ENCODE measurements at places on chromosomes 3 and 15.

DNA sequence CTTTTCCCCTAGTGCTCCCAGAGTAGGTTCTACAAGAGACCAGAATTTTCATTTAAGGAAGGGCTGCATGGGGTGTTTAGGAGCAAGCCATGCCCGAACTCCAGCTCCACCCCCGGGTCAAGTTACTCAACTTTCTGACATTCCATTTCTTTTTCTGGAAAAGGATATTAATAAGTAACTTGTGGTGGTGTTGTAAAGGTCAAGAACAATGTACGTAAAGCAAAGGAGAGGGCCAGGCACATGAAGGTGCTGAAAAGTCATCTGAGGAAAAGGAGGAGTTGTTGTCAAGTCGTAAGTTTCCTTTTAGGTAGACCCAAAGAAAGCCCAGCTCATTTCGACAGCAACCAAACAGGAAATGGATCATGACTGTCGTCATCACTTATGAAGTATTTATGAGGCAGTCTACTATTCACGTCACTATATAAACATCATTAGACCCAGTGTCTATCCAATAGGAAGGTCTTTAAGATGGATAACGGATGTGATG is 319.6 kb upstream of the IL12A start:
- peak; percentile 38 for DNase-seq

DNA sequence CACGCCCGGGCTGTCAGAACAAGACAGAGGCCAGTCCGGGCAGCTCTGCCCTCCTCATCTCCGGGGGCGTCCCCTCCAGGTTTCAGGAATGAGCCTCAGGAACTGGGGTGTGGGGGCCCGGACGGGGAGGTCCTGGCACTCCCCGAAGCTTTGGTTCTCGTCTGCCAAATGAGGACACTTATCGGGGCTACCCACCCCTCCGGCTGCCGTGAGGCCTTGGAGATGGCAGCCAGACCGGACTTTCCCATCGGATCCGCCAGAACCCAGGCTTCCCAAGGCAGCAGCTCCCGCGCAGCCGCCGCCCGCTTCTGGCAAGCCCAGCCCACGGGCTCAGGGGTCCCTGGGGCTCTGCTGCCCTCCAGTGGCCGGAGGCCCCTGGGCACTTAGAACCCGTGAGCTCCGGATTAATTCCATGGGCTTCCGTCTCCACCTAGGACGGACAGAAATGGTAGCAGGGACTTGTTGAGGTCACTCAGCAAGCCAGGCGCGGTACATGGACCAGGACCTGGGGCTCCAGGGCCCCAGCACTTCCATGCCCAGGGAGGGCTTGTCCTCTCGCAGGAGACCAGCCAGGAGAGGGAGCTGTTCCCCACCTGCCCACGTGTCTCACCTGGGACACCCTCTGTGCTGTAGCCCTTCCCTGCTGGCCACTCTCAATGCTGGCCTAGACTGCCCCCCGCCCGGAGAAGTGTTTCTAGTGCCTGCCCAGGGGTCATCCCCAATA is 89.4 kb downstream of the LINGO1 start:
- DNase-seq, result peak; percentile 86

DNA sequence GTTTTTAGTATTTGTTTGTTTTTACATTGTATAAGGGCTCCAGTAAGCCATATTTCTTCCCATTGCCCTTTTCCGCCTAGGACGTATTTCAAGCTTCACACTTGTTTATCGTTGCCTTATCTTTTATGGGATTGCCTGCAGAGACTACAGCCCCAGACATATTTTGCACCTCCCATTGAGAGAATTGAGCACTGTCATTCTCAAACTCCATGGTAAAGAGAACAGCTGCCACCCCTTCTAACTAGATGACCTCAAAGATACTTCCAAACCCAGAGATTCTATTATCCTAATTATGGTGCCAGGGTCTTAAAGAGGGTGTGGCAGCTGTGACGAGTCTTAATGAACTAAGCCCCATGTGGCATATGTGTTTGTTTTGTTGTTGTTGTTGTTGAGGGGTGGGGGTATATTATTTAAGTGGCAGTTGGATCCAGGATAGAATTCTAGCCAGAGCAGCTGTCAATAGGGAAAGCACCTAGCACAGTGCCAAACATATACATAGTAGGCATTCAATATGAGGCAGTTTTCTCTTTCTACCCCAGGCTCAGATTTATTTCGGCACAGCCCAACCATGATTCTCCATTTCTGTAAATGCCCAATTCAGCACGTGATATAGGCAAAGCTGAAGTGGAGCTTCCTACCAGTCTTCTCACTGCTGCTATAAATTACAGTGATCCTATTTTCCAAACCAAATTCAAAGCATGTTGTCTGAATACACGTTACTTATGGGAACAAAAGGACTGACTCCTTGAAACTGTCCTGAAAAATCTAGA is 932 bp upstream of the TP53BP1 start:
- DNase-seq, result no peak

DNA sequence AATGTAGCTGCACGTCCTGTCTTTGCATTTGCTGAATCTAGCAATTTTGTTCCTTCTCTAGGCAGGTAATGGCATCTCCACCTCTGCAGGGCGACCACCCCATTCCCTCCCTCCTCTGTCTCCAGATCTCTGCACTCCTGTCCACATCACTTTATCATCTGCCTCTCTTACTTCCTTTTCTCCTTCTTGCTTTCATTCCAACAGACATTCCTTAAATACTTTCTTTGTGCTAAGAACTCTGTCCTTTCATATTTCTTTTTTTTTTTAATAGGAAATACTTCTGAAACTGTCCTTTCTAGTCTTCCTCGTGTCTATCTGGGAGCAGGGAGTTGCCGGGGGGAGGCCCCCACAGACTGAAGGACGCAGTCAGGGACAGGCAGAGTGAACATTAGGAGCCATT is 7.2 kb downstream of the ITIH3 start:
- no peak for DNase-seq

GRCh38 chr3:89699771-89700170 is 592.4 kb downstream of the EPHA3 start:
- no peak for DNase-seq

GRCh38 chr3:38276081-38276916 is 5.8 kb upstream of the SLC22A14 start:
- DNase-seq, result no peak

DNA sequence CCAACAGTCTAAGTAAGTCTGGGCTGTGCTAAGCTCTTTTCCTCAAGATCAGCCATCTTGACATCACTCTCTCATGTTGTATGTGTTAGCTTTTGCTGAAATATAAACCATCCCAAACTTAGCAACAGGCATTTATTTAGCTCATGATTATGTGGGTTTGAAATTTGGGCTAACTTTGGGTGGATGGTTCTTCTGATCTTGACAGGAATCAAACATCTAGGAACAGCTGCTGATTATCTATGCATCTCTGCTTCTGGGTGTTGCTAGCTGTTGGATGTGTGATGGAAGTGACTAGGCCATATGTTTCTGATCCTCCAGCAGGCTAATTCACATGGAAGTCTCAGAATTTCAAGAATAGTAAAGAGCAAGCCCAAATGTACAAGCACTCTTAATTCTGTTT is 615.2 kb upstream of the TGFBR2 start:
- DNase-seq, result no peak

DNA sequence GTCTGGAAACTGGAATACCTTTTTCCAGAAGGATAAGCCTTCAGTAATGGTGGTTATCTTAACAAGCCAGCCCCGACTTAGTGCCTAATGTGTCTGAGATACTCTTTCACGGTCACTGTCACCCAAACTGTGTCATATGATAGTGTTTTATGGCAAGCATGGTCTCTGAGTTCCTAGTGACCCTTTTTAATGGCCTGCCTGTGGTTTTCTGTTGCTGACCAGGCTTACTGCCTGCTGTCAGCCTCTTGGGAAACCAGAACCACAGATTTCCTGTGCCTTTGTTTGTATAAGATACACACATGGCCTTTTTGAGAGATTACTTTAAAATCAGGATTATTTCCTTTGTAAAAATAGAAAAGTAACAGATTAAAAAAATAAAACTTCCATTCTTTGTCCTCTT is 22.4 kb downstream of the HPS3 start:
- no peak for DNase-seq

DNA sequence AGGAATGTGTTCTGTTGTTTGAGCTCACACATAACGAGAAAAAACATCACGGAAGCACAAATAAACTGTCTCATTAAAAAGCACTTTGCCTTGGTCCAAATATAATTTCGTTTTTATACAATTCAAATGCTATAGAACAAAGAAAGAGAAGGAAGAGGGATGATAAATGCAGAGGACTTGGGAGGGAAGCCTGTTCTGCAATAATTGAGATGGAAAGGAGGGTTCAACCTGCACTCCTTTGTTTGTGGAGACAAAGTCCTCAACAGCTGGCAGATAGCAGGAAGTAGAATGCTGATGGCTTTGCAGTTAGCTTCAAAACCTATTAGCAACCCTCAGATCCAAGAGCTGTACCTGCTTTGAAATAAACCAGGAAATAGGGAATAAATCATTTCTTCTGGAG is 1010.8 kb downstream of the FHIT start:
- DNase-seq, result no peak

Data from kidney capillary endothelial cell (primary cell).